Adipocyte (in vitro differentiated cells): ENCODE measurements at places on chromosomes 2 and 18.

DNA sequence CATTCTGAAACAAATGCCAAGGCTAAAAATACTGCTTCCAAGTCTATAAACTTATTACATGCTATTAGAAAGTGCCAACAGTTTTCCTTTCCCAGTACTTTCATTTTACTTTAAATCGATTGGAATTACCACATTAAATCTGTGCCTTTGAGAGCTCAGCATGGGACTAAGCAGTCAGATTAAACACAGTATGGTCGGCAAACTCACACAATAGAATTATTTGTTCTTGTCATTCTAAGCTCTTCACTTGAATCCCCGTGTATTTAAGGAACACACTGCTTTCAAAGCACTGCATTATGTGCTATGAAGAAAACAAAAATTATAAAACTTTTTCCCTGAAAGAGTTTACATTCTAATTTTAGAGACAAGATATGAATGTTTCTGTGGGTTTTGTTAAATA, 444.4 kb upstream of the SLC39A10 start:
- no peak for DNase-seq

- DNase-seq, result peak; percentile 92
These were observed at the start of gene TMEFF2 for GRCh38 chr2:192194866-192195547. TMEFF2 (minus strand) TSS chr2:192194933; CDS start chr2:192194524, 409 bp downstream.

- DNase-seq, result peak; percentile 92
These were observed 42.3 kb downstream of the SLC4A1AP start for GRCh38 chr2:27705851-27706622.

- DNase-seq, result no peak
These were observed 516.8 kb downstream of the GALR1 start for GRCh38 chr18:77766421-77766820.

DNA sequence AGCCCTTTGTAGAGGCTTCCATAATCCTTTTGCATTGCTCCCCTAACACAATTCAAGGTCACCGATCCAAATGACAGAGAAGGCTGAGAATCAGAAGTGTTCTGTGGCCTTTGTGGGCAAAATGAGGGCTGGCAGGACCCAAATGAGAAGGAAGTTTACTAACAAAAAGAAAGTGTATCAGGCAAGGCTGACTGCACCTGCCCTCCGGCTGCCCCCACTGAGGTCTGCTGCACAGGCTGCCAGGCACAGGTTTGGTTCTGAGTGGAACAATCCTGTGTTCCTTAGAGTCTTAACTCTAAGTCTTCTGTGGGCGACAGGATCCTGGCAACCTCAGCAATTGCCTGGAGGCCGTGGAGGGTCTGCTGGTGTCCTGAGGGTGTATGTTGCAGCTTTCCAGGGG, 568.5 kb downstream of the CMPK2 start:
- no peak for DNase-seq

GRCh38 chr2:191478799-191479679, 198.9 kb upstream of the NABP1 start:
- peak; percentile 57 for DNase-seq
